Ecto neural progenitor cell (in vitro differentiated cells): ENCODE measurements at places on chromosomes 12 and 14.
A peak's percentile ranks its signal among the peaks of the same experiment; 100 is the strongest.

DNA sequence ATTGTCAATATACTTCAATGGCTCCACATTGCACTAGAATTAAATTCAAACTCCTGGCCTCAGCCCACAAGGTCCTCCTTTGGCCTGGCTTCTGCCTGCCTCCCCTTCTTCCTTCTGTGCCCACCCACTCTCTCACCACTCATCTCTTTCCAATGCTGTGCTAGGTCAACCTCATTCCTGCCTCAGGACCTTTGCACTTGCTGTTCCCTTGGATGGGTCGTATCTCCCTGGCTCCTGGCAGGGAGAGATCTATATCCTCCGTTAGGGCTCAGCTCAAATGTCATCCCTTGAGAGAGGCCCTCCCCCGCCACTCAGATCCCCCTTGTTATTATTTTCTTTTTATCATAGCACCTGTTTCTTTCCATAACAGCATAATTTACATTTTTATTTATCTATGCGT is 79.9 kb upstream of the LHX5 start:
- no peak for DNase-seq

DNA sequence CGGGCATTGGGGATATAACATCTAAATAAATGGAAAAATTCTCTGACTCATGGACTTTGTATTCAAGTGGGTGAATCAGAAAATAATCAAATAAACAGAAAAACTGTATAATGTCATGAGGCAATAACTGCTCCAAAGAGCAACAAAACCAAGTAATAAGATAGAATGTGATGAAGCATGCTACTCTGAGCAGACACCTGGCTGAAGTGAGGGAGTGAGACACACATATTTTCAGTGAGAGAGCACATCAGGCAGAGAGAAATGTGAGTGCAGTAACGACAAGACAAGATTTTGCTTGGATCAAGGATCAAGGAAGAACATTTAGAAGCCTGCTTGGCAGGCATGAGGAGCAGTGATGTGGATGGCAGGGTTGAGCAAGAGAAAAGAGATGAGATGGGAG is 75.8 kb upstream of the CCDC91 start:
- no peak for DNase-seq

DNA sequence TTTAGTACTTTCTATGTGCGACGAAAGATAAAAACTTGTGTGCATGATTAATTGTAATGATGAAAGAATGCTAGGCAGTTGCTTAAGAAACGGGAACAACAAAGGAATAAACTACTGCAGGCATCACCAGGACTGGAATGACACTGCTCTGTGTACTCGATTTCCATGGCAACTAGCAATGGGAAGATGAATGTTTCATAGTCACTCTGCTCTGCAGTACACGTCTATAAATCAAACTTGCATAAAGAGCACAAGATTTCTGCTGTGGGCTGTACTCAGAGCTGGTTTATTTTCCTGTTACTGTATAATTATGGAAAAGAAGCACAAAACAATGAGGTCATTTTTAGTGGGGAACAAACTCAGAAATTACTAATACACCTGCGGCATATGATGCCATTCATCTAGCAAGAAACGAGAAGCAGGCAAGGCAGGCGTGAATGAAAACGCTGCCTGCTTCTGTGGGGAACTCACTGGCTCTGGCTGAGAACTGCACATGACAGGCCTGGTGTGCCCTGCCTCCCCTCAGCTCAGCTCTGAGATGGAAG is 41.8 kb downstream of the EFCAB11 start:
- DNase-seq, result no peak

GRCh38 chr14:100580316-100581227 is 6.6 kb downstream of the BEGAIN start:
- no peak for DNase-seq

DNA sequence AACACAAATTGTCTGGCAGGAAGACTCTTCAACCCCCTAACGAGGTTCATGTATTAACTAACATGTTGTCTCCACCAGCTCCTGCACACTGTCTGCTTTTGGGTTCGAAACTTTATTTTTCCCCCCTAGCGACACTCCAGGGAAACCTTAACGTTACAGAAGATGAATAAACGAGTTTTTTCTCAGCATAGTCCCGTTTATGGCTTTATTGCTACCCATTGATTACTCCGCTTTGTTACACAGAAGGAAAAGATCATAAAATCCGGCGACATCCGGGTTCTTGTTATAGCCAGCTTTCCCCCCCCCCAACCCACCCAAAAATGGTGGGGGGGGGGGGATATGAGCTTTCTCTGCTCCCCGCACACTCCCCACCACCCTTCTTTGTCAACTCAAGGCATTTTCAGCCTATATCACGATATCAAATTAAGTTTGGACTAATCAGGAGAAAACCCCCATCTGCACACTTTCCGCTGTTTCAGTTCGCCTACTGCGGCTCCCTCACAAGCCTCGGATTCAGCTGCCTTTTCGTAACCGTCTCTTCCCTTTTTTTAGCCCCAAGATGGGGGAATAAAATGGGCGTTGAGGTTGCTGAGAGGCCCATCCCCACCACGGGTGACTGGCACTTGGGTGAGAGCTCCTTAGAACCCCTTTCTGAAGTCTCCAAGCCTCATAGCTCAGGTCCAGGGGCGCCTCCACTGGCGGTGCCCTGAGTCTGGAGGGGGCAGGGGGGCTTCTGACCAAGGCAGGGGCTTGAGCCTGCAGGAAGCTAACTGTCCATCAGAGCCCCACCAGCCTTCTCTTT is 1.4 kb upstream of the HOXC6 start:
- DNase-seq, result no peak

DNA sequence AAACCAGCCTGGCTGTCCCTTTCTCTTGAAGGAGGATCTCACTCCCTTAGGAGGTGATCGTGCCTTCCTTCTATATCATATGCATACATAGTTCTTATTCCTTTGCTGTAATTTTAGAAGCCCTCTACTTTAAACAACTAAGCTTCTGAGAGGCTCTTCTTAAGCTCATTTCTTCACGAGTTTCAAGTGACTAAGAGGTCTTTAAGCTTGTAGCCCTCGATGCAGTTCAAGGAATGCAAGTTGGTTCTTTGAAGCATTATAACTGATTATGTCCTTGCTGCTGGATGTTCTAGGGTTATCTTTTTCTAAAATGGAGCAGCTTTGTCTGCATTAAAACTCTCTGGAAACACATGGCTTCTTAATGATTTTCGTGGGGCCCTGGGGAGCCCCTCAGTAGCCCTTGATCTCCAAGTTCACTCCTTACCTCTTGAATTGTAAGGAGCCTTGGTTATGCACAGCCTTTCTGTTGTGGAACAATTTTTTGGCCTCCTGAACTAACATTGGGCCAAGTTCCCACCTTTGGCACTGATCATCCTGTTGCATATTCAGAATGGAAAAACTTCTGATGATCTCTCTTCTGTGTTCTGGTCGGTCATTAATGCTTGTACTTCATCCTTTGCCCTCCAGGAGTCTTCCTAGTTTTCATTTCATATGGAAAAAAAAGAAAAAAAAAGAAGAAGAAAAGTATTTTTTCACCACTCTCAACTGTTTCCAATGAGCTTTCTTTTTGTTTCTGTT is 12.6 kb downstream of the RASSF8 start:
- no peak for DNase-seq

GRCh38 chr14:91363776-91364523 is 53.7 kb downstream of the CCDC88C start:
- DNase-seq, result no peak

GRCh38 chr12:21985155-21985554 is 43.9 kb upstream of the ABCC9 start:
- no peak for DNase-seq

GRCh38 chr14:96275177-96276112 is 19.4 kb downstream of the BDKRB1 start:
- DNase-seq, result peak; percentile 83

- DNase-seq, result no peak
Measured at GRCh38 chr12:94250130-94250529, 101.8 kb downstream of the PLXNC1 start.

- DNase-seq, result no peak
Measured at GRCh38 chr14:58739674-58740073, 101.9 kb downstream of the DACT1 start.

DNA sequence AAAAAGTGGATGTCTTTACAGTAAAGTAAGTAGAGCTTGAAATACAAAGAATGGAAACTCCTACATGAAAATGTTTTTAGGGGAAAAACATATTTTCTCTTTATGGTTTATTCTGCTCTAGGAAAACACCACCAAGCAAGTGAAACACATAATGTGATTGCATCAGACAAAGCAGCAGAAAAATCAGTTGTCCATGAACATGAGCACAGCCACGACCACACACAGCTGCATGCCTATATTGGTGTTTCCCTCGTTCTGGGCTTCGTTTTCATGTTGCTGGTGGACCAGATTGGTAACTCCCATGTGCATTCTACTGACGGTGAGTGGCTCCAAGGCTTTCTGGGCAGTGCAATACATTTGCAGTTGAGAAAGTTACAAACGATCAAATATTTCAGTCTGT is 42.6 kb upstream of the PLEKHD1 start:
- no peak for DNase-seq

GRCh38 chr12:77401064-77401769 is 335.8 kb upstream of the E2F7 start:
- DNase-seq, result no peak

DNA sequence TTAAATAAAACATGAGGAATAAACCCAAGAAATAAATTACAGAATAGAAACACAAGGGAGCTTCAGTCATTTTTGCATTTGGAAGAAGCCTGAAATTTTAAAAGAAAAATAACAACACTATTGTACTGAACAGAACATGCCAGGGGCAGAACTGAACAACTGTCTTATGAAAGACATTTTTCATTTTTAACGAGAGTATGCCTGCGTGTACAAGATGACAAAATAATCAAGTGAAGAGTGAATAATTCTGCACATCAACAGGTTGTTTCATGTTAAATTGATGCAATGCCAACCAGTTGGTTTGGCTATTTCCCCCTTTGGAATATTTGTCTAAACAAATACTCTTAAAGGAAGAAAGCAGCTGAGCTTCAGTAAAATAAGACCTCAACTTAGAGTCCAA is 103.3 kb upstream of the BTG1 start:
- DNase-seq, result no peak

DNA sequence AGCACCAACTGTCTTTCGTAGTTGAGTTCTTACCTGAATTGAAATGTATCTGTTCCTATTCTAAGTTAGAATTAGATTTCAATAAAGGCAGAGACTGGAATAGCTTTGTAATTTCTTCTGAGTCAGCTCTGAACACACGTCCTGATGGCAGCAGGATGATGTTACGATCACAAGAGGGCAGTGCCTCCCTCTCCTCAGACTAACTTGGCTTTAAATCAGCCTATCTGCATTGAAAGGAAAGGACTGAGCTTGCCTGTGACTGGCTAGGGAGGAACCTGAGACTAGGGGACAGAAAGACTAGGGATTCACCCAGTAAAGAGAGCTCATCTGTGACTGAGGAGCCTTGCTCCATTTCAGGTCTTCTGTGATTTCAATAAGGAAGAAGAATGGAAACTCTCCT is 323.7 kb upstream of the OR4E1 start:
- DNase-seq, result no peak

- no peak for DNase-seq
Measured at GRCh38 chr12:18250313-18250916, 10.9 kb upstream of the PIK3C2G start.

DNA sequence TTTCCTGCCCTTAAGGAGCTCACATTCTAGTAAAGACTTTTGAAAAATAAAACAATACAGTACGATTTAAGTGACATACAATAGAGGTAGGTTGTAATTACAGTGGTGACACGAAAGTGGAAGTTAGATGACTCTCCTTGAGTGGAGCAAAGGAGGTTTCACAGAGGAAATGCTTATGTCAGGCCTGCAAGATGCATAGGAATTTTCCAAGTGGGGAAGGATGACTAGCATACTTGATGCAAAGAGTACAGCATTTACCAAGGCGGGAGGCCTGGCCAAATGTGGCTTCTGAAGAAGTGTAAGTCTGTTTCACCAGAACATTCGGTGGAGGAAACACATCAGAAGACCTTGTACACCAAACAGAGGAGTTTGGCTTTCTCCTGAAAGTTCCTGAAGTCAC is 55.2 kb downstream of the ERO1A start:
- DNase-seq, result no peak

- peak; percentile 60 for DNase-seq
Measured at GRCh38 chr12:123983822-123984485, 10.9 kb downstream of the ZNF664 start.

- no peak for DNase-seq
Measured at GRCh38 chr12:5251786-5252185, 180.1 kb upstream of the NTF3 start.

GRCh38 chr12:2813214-2814185 is 1.0 kb downstream of the ITFG2 start:
- DNase-seq, result peak; percentile 61

DNA sequence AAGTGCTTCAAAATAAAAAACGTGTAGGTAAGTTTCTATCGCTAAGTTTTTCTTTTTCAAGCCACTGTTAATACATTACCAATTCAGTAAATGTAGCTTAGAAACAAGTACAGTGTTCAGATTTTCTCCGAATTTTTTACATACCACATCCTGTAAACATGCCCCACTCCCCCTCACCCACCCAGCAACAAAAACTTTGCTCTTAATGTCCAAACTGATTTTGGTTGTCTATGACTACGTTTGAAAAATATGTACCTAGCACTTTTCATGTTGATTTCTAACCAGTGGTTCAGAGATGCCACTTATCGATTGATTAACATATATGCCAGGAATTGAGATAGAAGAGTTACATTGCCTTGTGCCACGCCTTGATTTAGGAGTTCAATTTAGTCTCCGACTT is 663 bp upstream of the LIN7A start:
- DNase-seq, result no peak

DNA sequence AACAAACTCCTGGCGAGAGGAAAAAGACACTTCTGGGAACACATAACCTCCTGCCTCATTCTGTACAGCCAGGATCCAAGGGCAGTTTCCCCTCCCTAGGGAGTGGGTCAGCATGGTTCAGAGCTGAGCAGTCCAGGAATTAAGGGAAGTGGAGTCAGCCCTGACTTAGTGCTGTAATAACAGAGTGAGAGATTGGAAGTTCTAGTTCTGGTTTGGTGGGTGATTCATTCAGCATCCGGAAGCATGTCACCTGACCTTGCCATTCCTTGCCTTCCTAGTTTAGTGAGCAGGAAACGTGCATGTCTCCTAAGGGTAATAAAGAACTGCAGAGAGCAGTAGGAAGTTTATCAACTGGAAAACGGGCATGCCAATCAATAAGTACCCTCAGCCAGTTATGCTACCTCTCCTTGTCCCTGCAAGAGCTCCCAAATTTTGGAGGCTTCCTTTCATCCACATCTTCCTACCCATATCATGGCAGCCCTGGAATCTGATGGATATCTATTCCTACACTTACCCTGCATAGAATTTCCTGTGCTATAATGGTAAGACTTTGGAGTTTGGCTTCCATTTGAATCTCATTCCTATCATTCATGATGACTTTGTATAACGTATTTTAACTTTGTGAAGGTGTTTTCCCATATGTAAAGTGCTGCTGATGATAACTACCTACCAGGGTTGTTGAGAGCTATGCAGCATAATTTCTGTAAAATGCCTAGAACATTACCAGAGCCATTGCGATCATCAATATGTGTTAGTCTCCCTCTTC is 28.5 kb upstream of the MAGOHB start:
- no peak for DNase-seq

GRCh38 chr14:94970941-94971730 is 186.2 kb downstream of the DICER1 start:
- DNase-seq, result no peak
